SJCRH30 (cell line): ENCODE measurements at places on chromosomes 12 and 14. TPM values are rescaled to one million over a fixed set of nuclear protein-coding genes. Genes with fewer than 3 reads are reported as not detected.

Gene C14orf93
- 11.9 and 13.5 TPM in 2 replicates for total RNA-seq

Gene ASCL1
- total RNA-seq = not detected in 2 replicates

- no peak for DNase-seq
Measured at GRCh38 chr12:125121106-125121505, 55.9 kb downstream of the AACS start.

DNA sequence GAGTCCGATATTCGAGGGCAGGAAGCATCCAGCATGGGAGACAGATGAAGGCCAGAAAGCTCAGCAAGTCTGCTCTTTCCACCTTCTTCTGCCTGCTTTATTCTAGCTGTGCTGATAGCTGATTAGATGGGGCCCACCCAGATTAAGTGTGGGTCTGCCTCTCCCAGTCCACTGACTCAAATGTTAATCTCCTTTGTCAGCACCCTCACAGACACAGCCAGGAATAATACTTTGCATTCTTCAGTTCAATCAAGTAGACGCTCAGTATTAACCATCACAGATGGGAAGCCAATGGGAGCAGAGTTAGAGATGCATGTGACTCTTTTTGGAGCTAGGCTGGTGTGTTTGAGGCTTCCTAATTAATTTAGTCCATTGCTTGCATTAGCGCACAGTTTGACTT is 17.0 kb downstream of the C12orf75 start:
- DNase-seq = no peak

Gene HAL
- 0.04 TPM in 1 of 2 replicates, not detected in the other for total RNA-seq

Gene RAD52
- total RNA-seq = 11.8 and 14.2 TPM in 2 replicates

Gene GPR65
- total RNA-seq = 0.04 and 0.05 TPM in 2 replicates

Gene CEP290
- 12.4 and 17.5 TPM in 2 replicates for total RNA-seq

- no peak for DNase-seq
Measured at GRCh38 chr14:94170136-94170535, 4.0 kb upstream of the PPP4R4 start.

Gene KRT80
- total RNA-seq = 45.7 and 49.0 TPM in 2 replicates

Gene PTPN6
- total RNA-seq = 0.18 and 0.38 TPM in 2 replicates

Gene KLRC4
- not detected in 2 replicates for total RNA-seq

Gene ESR2
- total RNA-seq = 11.8 and 12.1 TPM in 2 replicates

Gene PRH2
- not detected in 2 replicates for total RNA-seq

Gene PLEKHG7
- not detected in 2 replicates for total RNA-seq

DNA sequence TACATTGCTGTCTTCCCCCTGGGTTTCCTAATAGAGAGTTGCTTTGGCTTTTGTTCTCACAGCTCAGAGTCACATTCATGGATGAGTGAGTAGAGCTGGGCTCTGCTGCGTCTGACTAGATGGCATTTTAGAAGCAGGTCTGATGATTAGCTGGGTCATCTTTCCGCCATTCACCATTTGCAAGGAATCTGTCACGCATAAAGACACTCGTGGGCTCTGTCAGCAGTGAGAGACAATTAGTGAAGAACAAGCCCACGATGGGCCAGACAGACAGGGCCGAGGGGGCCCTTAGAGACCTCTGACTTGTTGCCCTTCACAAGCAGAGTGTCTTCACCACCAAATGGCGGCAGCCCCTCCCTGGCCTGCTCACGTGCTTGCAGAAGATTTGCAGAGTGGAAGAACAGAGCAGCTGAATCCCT is 175.0 kb downstream of the CRADD start:
- no peak for DNase-seq

DNA sequence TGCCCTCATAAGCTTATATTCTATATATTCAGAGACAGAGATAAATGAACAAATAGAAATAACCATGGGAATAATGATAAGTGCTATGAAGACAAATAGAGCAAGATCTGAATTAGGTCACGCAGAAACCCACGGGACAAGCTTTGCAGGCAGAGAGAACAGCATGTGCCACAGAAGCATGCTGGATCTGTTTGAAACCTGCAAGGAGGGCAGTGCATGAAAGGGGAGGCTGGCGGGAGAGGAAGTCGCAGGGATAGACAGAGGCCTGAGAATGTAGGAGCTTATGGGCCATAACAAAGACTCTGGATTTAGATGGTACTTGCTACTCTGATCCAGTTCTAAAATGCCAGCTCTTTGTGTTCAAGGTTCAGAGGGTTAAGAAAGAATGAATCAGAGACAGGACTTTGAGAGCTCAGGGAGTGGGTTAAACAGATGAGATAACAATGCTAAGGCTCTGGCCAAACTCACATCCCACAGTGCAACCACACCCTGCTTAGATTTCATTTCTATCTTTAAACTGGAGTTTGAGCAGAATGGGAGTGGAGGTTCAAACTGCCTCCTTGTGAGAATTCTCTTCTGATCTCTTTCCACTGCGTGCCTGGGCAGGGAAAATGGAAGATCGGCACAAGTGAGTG is 49.2 kb upstream of the PPP1R12A start:
- no peak for DNase-seq
